AG04449 (cell line): ENCODE measurements at places on chromosomes 16 and 17.

DNA sequence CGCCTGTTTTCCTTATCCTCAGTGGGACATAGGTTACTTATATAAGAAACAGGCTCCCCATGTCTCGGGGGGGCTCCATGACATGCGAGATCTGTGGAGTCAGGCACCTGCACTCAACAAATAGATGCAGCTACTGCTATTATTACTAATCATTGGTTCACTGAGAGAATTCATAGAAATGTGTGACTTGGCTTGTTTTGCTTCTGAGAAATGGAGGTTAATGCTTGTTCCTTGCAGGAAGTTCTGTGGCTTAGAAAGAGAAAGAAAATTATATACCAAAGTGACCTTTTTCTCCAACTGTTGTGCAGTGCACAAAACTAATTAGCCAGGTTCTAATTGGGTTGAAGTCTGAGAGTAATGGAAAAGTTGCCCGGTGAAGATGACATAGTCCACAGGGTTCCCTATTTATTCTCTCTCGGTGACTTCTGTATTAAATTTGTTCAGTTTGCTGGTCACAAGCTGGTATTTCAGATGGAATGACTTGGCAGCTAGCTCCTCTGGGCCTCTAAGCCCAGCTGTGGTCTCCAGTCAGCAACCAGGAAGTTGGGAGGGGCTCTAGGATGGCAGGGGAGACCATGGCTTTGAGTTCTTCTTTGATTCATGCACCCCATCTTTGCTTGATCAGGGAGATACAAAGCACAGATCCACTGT lies 17.6 kb upstream of the MAF start:
- DNase-seq, result no peak

DNA sequence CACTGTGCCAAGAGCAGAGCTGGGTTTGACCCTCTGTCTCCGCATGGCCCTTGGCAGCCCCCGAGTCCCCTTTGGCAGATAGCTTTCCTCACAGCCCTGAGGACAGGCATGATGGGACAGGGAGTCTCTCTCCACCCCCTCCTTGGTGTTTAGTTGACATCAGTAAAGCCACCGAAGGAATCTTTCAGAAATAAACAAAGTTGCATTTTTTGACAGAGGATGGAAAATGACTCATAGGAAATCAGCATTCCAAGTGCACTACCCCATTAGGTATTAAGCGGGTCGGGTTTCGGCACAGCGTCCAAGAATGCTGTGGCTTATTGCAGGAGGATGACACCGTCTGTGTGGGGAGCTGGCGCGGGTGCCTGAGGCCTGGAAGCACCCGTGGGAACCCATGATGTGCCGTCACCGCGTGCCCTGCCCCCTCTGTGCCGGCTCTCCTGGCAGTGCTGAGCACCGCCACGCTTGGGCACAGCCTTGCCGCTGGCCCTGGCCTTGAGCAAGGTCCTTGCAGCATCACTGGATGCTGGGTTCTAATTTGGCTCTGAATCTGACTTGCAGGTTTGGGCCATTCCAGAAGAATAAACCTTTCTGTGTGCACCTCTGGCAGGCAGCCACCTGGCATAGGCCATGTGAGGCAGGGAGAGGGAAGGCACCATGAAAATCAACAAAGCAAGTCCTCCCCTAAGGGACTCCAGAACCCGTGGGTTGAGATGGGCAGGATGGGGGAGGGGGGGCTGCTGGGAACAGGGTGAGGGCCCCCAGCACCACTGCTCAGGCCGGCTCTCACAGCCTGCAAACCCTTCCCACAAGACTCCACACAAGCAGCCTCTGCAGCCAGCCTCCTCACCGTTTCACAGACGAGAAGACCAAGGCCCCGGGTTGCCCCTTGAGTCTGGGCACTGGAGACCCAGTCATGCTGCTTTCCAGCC lies 50.5 kb upstream of the ZNF469 start:
- DNase-seq, result peak; percentile 99

DNA sequence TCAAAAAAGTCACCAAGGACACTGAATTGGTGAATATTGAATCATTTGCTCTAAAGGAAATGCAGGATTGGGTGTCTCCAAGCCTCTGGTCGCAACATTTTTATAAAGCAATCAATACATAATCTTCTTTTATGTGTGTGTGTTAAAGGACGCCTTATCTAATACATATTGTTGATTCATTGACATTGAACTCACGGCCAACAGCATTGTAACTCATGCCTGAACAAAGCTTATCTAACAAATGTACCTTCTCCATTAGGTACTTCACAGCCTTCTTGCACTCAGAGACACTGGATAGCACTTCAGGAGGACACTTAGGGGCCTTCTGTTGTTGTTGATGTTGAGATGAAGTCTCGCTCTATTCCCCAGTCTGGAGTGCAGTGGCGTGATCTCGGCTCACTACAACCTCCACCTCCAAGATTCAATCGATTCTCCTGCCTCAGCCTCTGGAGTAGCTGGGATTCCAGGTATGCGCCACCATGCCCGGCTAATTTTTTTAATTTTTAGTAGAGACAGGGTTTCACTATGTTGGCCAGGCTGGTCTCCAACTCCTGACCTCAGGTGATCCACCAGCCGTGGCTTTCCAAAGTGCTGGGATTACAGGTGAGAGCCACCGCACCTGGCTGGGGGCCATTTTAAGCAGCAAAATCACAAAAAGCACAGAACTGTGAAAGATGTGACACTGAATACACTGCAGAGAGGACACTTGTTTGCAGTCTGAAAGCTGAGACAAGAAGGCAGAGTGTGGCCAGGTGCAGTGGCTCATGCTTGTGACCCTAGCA lies 13.2 kb upstream of the PDXDC1 start:
- no peak for DNase-seq

- no peak for DNase-seq
Measured at GRCh38 chr17:2202302-2202995, 101.1 kb downstream of the SMG6 start.

DNA sequence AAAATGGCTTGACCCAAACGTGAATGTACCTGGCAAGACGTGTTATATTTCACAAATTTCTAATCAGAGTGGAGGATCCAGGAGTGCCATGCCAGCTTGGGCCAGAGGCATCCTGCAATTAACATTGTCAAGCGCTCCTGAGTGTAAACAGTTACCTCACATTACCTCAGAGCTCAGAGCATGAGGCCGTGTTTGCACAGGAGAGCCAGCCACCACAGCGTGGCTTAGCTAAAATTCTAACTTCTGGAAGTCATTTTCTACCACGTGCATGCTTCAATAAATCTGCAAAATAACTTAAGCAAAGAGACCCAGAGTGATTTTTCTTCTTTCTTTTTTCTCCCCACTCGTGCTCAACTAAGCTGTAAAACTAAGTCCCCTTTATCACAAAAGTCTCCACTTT lies 769.0 kb downstream of the KCNJ2 start:
- DNase-seq, result no peak

- DNase-seq, result no peak
Measured at GRCh38 chr17:82351254-82351712, 7.8 kb upstream of the TEX19 start.

- no peak for DNase-seq
Measured at GRCh38 chr17:9968881-9969280, 63.8 kb upstream of the RCVRN start.

DNA sequence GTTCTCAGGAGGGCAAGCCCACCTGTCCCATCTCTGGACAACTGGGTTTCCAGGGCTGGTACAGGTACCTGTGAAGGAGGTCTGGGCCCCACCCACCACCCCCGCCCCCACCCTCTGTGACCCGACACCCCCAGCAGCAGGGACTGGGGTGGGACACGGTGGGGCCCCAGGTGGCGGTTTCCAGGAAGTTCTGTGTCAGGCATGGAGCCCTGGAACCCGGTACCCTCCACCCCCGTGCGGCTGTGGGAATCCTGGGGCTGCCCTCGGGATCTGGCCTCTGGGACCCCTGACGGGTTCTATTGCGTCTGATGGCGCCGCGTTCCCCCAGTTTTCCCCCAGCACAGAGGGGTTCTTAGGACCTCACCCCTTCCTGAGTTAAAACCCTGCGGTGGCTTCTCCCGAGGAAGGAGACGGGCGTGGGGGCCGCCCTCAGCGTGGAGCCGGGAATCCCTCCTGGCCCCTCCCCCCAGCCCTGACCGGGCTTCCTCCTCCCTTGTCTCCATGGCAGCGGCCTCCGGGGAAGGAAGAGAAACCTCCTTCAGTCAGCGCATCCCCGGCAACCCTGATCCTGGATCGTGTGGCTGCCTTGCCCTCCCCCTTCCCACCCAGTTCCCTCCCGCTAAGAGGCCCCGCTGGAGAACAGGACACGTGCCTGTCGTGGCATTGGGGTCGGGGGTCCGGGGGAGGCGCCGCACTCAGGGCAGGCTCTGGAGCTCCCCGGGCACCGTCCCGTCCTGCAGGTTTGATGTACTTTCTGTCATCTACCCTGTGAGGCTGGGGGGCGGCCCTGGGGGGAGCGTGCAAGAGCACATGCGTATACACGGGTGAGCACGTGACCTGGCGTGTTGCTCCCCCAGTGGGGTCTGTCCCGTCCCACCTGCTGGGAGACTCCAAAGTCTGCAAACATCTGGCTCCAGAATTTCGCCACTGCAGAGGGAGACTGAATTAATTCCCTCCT lies 30.3 kb downstream of the CACNA1H start:
- no peak for DNase-seq

- DNase-seq, result no peak
Measured at GRCh38 chr17:48498164-48498850, 32.5 kb downstream of the HOXB1 start.

GRCh38 chr16:16865374-16865773 lies 486.4 kb downstream of the NPIPA7 start:
- DNase-seq, result no peak

- DNase-seq, result no peak
Measured at GRCh38 chr16:89444728-89445127, 45.6 kb downstream of the ANKRD11 start.

- no peak for DNase-seq
Measured at GRCh38 chr16:82187829-82188228, 17.8 kb upstream of the MPHOSPH6 start.

DNA sequence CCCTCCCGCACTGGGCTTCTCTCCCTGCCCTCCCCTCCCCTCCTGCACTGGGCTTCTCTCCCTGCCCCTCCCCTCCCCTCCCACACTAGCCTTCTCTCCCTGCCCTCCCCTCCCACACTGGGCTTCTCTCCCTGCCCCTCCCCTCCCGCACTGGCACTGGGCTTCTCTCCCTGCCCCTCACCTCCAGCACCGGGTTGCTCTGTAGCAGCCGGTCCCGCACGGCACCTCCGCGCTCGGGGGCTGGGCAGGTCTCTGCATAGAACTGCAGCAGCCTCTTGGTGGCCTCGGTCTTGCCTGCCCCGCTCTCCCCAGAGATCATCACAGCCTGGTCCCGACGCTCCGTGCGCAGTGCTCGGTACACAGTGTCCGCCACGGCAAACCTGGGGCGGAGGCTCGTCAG lies 9.8 kb downstream of the MYO1C start:
- no peak for DNase-seq

DNA sequence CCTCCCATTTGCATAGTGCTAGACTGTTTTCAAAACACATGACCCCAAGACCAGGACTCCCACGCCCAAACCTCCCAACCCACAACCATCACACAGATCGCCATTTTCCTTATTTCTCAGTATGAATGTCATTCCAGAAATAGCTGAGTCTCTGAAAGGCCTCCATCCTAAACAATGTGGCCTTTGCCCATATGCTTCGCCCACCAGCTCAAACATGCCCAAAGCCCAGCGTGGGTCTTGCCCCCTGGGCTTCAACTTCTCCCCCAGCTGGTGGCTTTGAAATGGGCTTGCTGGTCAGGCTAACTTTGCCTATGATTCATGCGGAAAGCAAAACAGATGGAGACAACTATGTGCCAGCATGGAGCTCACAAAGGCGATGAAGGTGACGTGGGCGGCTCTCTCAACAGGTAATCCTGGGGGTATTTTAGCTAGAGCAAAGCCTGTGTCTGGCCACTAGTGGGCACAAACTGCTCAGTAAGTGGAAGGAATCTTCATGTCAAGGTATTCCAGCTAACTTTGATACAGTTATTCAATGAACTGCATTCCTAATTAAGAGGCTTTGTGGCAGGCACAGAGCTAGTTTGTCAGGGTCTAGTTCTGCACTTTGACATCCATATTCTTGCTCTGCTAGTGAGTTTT lies 17.1 kb downstream of the PMP22 start:
- no peak for DNase-seq

DNA sequence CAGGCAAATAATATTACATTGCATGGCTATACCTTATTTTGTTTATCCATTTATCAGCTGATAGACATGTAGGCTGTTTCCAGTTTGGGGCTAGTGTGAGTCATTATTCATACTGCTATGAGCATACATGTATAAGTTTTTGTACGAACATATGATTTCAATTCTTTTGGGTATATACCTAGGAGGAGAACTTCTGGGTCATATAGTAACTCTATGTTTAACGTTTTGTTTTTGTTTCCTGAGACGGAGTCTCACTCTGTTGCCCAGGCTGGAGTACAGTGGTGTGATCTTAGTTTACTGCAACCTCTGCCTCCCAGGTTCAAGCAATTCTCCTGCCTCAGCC lies 2.4 kb upstream of the ITGAL start:
- DNase-seq, result no peak

DNA sequence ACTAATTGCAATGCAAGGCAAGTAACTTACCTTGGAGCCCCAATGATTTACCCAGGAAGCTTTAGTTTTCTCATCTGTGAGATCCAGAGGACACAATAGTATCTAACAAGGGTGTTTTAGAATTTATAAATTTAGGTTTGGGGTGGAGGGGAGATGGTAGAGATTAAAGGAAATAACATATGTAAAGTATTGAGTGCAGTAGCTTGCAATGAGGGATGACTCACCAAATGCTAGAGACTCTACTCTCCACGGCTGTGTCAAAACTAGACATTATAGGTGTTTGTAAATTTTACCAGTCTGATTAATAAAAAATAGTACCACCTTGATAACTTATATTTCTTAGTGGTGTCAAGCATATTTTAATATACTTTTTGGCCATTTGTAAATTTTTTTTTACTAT lies 3.7 kb upstream of the ABCA9 start:
- DNase-seq, result no peak

DNA sequence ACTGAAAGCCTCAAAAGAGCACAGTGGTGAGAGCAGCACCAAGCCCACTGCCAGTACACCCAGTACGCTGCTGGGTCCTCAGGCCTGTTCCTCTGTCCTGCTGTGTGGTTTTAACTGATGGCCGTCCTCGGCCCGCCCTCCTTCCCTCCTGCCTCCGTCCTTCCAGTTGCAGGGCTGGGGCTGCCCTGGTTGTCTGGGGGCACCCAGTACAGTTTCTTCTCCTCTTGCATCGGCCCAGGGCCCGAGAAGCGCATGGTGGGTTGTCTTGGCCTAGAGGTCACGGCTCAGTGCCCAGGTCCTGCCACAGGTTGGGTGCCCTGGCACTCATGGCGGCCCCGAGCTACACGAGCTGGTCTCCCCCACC lies 70.8 kb upstream of the KCTD5 start:
- no peak for DNase-seq
